Chondrocyte (in vitro differentiated cells): ENCODE measurements at places on chromosomes 2 and 18. TPM values are rescaled to one million over a fixed set of nuclear protein-coding genes. Genes with fewer than 3 reads are reported as not detected.
A peak's percentile ranks its signal among the peaks of the same experiment; 100 is the strongest.

ERICH2 gene
- 2.1 to 2.6 TPM in 2 of 3 replicates, not detected in the other for total RNA-seq

GRCh38 chr2:197358931-197359330 lies 48.4 kb upstream of the ANKRD44 start:
- H3K4me1 ChIP-seq = no peaks in the 10 kb centered on the region

- no peak for DNase-seq
- H3K36me3 ChIP-seq = peaks cover 53% of the 10 kb centered on the region
- H3K4me3 ChIP-seq = no peak overlapping the region
- H3K27me3 ChIP-seq = no peaks in the 10 kb centered on the region
These were observed 82.2 kb downstream of the KLF7 start for GRCh38 chr2:207083361-207084110.

GRCh38 chr2:70080610-70081200 lies 6.6 kb upstream of the PCBP1 start:
- DNase-seq = peak; percentile 21
- no peaks in the 10 kb centered on the region for H3K27me3 ChIP-seq
- H3K36me3 ChIP-seq = peaks cover 16% of the 10 kb centered on the region
- no peak overlapping the region for H3K4me3 ChIP-seq
- no peak overlapping the region for H3K27ac ChIP-seq

GRCh38 chr2:108825254-108825653 lies 38.7 kb downstream of the CCDC138 start:
- no peak overlapping the region for H3K4me3 ChIP-seq
- H3K27ac ChIP-seq = no peak overlapping the region
- H3K36me3 ChIP-seq = peaks cover 7% of the 10 kb centered on the region
- H3K4me1 ChIP-seq = no peaks in the 10 kb centered on the region
- H3K27me3 ChIP-seq = no peaks in the 10 kb centered on the region

SNTG2 gene
- total RNA-seq = not detected in 3 replicates

- H3K27ac ChIP-seq = no peak overlapping the region
- H3K4me1 ChIP-seq = peaks cover 25% of the 10 kb centered on the region
- peaks cover 6% of the 10 kb centered on the region for H3K27me3 ChIP-seq
- no peak overlapping the region for H3K4me3 ChIP-seq
- no peak for DNase-seq
These were observed 422.9 kb upstream of the ST6GAL2 start for GRCh38 chr2:107308835-107309234.

CDH7 gene
- total RNA-seq = not detected in 3 replicates

- no peak overlapping the region for H3K4me3 ChIP-seq
- H3K36me3 ChIP-seq = no peaks in the 10 kb centered on the region
- H3K27me3 ChIP-seq = no peaks in the 10 kb centered on the region
- peak overlapping the region; percentile 60 for H3K27ac ChIP-seq
- peaks cover 39% of the 10 kb centered on the region for H3K4me1 ChIP-seq
These were observed 129.5 kb downstream of the MSTN start for GRCh38 chr2:189933041-189933440.

GPR45 gene
- total RNA-seq = not detected in 3 replicates

CNGA3 gene
- total RNA-seq = not detected in 3 replicates

- no peaks in the 10 kb centered on the region for H3K27me3 ChIP-seq
- H3K4me1 ChIP-seq = no peaks in the 10 kb centered on the region
- no peak for DNase-seq
- H3K4me3 ChIP-seq = no peak overlapping the region
- H3K27ac ChIP-seq = no peak overlapping the region
- H3K36me3 ChIP-seq = no peaks in the 10 kb centered on the region
These were observed 89.3 kb downstream of the CSRNP3 start for GRCh38 chr2:165558832-165559231.

GRCh38 chr2:120628248-120628647 lies 107.4 kb upstream of the GLI2 start:
- H3K27ac ChIP-seq = no peak overlapping the region
- H3K36me3 ChIP-seq = no peaks in the 10 kb centered on the region
- DNase-seq = no peak
- H3K27me3 ChIP-seq = peaks cover 22% of the 10 kb centered on the region

- H3K27ac ChIP-seq = no peak overlapping the region
- H3K27me3 ChIP-seq = peaks cover 56% of the 10 kb centered on the region
- no peaks in the 10 kb centered on the region for H3K36me3 ChIP-seq
- H3K4me3 ChIP-seq = no peak overlapping the region
- DNase-seq = no peak
- H3K4me1 ChIP-seq = peaks cover 9% of the 10 kb centered on the region
These were observed 6.0 kb upstream of the CRYBA2 start for GRCh38 chr2:218999021-218999880.

- H3K4me3 ChIP-seq = no peak overlapping the region
- H3K27ac ChIP-seq = no peak overlapping the region
- H3K27me3 ChIP-seq = no peaks in the 10 kb centered on the region
- H3K36me3 ChIP-seq = no peaks in the 10 kb centered on the region
- DNase-seq = no peak
- H3K4me1 ChIP-seq = peaks cover 28% of the 10 kb centered on the region
These were observed 145.3 kb upstream of the MEX3C start for GRCh38 chr18:51342815-51343214.

UGT1A1 gene
- total RNA-seq = not detected in 3 replicates

- no peaks in the 10 kb centered on the region for H3K36me3 ChIP-seq
- H3K4me1 ChIP-seq = peaks cover 4% of the 10 kb centered on the region
- no peak for DNase-seq
These were observed 17.4 kb upstream of the STEAP3 start for GRCh38 chr2:119206201-119206600.

- DNase-seq = no peak
- peak overlapping the region; percentile 94 for H3K27ac ChIP-seq
- H3K4me3 ChIP-seq = no peak overlapping the region
- peaks cover 41% of the 10 kb centered on the region for H3K4me1 ChIP-seq
These were observed 27.1 kb downstream of the SH2D6 start for GRCh38 chr2:85445316-85446295.
